ENCODE measurements at places on chromosomes 6 and 20. TPM values are rescaled to one million over a fixed set of nuclear protein-coding genes. Genes with fewer than 3 reads are reported as not detected.

DNA sequence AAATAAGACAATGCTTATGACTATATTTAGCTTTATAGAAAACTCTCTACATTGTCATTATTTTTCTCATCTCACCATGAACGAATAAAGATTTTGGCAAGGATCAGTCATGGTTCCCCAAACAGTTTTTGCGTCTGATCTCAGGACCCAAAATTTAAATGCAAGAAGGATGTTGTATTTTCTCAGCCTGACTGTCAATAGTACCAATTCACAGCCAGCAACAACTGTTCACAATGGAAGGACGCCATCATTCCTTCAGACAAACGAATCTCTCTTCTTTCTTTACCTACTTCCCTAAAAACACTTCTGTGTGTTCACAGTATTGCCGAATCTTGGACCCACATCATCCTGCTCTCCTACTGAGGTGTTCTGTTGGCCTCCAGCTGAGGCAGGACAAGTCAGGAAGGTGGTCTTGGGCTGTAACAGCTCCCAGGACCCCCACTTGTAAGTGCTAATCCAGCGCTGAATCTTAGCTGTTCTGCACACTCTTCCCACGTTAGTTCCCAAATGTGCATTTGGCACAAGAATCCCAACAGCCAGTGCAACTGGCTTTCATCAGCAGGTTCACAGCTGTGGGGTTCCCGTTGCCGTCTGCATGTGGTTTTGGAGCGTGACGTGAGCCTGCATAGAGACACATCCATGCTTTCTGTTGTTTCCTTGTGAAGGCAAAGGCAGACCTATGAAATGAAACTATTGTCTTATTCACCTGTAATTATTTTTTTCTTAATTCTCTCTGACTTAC is 600.0 kb downstream of the QKI start:
- no peak overlapping the region for H3K27ac ChIP-seq
- H3K27me3 ChIP-seq, result no peaks in the 10 kb centered on the region
- H3K4me3 ChIP-seq, result no peak overlapping the region
- H3K4me1 ChIP-seq, result no peaks in the 10 kb centered on the region

The EFCAB8 gene
- not detected for total RNA-seq

- DNase-seq, result no peak
These were observed 32.8 kb upstream of the GMPR start for GRCh38 chr6:16205377-16206144.

DNA sequence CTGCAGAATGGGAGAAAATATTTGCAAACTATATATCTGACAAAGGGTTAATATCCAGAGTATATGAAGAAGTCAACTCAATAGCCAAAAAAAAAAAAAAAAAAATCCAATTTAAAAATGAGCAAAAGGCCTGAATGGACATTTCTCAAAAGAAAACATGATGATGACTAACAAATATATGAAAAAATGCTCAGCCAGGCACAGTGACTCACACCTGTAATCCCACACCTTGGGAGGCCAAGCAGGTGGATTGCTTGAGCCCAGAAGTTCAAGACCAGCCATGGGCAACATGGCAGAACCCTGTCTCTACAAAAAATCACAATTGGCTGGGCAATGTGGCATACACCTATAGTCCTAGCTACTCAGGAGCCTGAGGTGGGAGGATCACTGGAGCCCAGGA is 2.1 kb upstream of the ECHDC1 start:
- peaks cover 25% of the 10 kb centered on the region for H3K4me1 ChIP-seq
- no peaks in the 10 kb centered on the region for H3K36me3 ChIP-seq
- H3K27me3 ChIP-seq, result no peaks in the 10 kb centered on the region

GRCh38 chr20:38836991-38837390 is 31.5 kb downstream of the PPP1R16B start:
- no peaks in the 10 kb centered on the region for H3K27me3 ChIP-seq
- no peak for DNase-seq
- no peak overlapping the region for H3K27ac ChIP-seq
- no peaks in the 10 kb centered on the region for H3K36me3 ChIP-seq
- H3K4me3 ChIP-seq, result no peak overlapping the region

DNA sequence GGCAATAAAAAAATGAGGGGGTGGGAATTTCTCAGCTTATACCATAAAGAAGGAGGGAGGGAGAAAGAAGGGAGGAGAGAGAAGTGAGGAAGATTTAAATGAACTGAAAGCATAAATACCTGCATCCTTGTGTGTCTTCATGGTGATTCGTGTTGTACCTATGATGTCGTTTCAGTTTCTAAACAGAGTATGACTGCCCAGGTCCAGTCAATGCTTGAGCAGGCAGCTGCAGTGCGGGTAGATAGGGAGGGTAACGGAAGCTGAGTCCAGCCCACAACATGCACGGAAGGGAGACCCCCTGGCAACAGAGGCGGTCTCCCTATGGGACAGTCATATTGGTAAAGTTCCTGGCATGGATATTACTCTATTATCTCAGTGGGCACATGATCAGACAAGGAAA is 184.5 kb downstream of the KIF16B start:
- no peak overlapping the region for H3K4me3 ChIP-seq
- H3K27ac ChIP-seq, result no peak overlapping the region
- peaks cover 62% of the 10 kb centered on the region for H3K36me3 ChIP-seq
- no peak for DNase-seq
- H3K27me3 ChIP-seq, result no peaks in the 10 kb centered on the region

DNA sequence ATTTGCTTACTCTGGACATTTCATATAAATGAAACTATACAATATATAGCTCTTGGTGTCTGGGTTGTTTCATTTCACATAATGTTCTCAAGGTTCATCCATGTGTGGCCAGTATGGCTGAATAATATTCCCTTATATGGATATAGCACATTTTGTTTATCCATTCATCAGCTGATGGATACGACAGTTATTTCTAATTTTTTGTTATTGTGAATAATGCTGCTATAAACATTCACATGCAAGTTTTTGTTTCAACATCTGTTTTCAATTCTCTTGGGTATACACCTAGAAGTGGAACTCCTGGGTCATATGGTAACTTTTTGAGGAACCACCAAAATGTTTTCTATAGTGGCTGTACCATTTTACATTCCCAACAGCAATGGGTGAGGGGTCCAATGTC is 101.1 kb downstream of the CDK19 start:
- peaks cover 6% of the 10 kb centered on the region for H3K4me1 ChIP-seq
- no peaks in the 10 kb centered on the region for H3K36me3 ChIP-seq
- no peak overlapping the region for H3K27ac ChIP-seq
- no peak for DNase-seq

The HTR1E gene
- not detected for total RNA-seq

- H3K27me3 ChIP-seq, result no peaks in the 10 kb centered on the region
- no peaks in the 10 kb centered on the region for H3K36me3 ChIP-seq
- no peak overlapping the region for H3K27ac ChIP-seq
- H3K4me1 ChIP-seq, result no peaks in the 10 kb centered on the region
- no peak for DNase-seq
These were observed 33.3 kb upstream of the ADGRF4 start for GRCh38 chr6:47665112-47665511.

- no peak for DNase-seq
- no peaks in the 10 kb centered on the region for H3K36me3 ChIP-seq
- H3K4me3 ChIP-seq, result no peak overlapping the region
- H3K27me3 ChIP-seq, result no peaks in the 10 kb centered on the region
- H3K4me1 ChIP-seq, result no peaks in the 10 kb centered on the region
These were observed 45.6 kb downstream of the APCDD1L start for GRCh38 chr20:58469616-58470015.

The NOX3 gene
- not detected for total RNA-seq

DNA sequence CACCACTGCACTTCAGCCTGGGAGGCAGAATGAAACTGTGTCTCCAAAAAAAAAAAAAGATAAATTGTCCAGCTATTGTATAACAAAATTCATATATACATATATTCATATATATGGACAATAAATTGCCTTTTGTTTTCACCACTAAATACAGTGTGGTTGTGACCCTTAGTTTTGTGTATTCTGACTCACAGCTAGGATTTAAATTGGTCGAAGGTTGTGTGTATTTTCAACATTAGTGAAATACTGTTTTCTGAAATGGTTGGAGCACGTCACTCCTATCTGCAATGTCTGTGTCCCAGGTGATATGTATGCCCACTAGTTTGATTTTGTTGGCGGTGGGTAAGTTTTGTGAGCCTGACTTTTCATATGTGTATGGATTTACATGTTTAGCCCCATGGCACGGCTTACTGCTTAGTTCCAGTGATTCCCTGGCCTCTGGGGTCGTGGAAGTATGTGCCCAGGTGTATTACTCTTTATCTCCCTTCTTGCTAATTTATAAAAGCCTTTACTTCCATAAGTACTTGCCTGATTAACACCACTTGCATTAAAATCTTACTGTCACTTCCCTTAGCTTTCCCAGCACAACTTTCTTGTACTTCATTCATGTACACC is 33.3 kb downstream of the JARID2 start:
- no peak overlapping the region for H3K4me3 ChIP-seq
- no peak overlapping the region for H3K27ac ChIP-seq
- DNase-seq, result no peak
- H3K4me1 ChIP-seq, result no peaks in the 10 kb centered on the region
- no peaks in the 10 kb centered on the region for H3K27me3 ChIP-seq
- H3K36me3 ChIP-seq, result no peaks in the 10 kb centered on the region

The POU5F1 gene
- total RNA-seq, result 1.2 TPM

DNA sequence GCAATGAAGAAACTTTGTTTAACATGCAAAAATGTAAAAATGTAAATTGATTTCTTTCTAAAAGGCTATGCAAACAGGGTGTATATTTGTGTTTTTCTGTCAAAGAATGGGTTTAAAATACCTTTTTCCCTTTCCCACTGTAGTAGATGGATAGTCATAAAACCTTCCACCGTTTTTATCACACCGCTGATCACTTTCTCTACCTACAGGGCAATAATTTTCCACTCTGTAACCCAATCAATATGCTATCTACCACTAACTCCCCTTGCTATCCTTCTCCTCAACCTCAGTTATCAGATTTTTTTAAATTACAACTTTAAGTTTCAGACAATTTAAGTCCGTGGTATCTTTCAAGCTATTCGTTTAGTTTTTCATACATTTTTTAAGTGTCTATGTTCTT is 91.4 kb upstream of the ARID1B start:
- H3K36me3 ChIP-seq, result no peaks in the 10 kb centered on the region
- H3K4me3 ChIP-seq, result peak overlapping the region; percentile 69
- DNase-seq, result no peak
- peak overlapping the region; percentile 99 for H3K27ac ChIP-seq
- no peaks in the 10 kb centered on the region for H3K27me3 ChIP-seq

DNA sequence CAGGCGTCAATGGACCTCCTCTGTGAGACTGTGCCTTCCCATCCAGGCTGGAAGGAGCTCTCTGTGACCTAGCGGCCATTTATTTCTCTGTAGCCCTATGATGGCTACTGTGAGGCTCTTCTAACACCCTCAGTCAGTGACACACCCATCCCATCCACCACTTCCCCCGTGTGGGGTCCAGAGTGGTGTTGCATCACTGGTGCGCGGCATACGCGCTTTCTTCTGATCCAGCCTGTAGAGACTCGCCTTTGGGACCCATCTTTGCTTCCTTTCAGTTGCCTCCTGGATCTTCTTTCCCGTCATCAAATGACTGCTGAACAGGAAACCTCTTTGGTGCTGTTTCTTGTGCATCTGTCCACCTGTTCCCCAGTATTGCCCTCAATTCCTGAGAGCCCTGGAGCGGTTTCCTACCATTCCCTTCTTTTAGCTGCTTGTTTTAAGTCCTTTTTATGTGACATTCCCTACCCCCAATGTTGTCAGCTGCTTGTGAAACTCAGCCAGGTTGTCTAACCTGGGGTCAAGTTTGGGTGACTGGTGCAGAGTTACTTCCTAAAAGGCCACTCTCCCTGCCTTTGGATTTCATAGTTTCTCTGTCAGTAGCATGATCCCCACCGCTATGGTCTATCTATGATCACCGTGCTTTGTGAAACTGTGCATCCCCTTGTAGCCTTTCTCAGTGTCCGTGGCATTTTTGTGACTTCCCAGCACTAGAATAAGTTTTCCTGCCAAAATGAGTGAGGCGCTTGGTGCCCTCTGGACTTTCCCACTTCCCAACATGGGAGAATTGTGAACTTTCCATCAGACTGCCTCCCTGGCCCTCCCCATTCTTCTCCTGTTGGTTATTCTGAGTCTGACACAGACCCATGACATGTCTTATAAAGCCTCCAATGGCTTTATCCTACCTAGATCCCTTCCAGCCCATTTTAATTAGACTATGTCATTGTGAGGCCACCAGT is 5.7 kb downstream of the PRR3 start:
- no peak overlapping the region for H3K27ac ChIP-seq
- no peak for DNase-seq
- H3K36me3 ChIP-seq, result peaks cover 31% of the 10 kb centered on the region
- no peak overlapping the region for H3K4me3 ChIP-seq
- peaks cover 10% of the 10 kb centered on the region for H3K4me1 ChIP-seq

The IL17F gene
- total RNA-seq, result not detected

The FARS2 gene
- 24.1 TPM for total RNA-seq

- H3K27me3 ChIP-seq, result no peaks in the 10 kb centered on the region
- no peaks in the 10 kb centered on the region for H3K4me1 ChIP-seq
- H3K4me3 ChIP-seq, result no peak overlapping the region
- no peaks in the 10 kb centered on the region for H3K36me3 ChIP-seq
These were observed 72.0 kb upstream of the PRL start for GRCh38 chr6:22368794-22369193.

The FITM2 gene
- 10.5 TPM for total RNA-seq

GRCh38 chr6:41895300-41896233 is at the start of gene USP49:
Gene USP49 (minus strand): TSS chr6:41895375. CDS start chr6:41806983, 88,392 bp downstream.
- peak within 1 kb of the TSS; percentile 46 for H3K4me3 ChIP-seq
- peak within 1 kb of the TSS; percentile 10 for H3K27ac ChIP-seq
- peaks cover 15% of the 10 kb centered on the region for H3K4me1 ChIP-seq
- no peaks in the 10 kb centered on the region for H3K27me3 ChIP-seq
- H3K36me3 ChIP-seq, result no peaks in the 10 kb centered on the region

DNA sequence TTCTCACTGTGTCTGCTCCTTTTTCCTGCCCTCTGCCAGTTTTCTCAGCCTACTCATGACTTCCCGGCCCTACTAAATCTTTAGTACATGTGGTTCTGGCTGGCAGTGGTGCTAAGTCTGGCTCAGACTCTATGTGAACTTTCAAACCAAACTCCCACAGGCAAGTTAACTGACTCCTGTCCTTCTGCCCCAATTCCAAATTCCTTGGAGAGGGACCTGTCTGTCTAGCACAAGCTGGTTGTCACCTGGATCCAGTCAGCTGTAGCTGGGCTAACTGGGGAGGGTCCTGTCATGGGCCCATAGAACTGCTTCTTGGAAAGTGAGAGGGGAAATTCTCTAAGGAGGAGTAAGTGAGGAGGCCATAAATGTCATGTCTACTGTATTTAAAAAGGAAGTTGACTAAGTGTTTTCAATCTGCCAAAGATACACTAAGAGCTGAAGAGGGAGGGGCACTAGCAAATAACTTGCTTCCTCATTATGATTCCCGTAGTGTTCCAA is 240.1 kb downstream of the KCNQ5 start:
- H3K27me3 ChIP-seq, result no peaks in the 10 kb centered on the region
- no peak overlapping the region for H3K4me3 ChIP-seq
- DNase-seq, result no peak
- peaks cover 6% of the 10 kb centered on the region for H3K4me1 ChIP-seq
- H3K27ac ChIP-seq, result no peak overlapping the region

Measured in tibial nerve (tissue), 4 donors.